NT2/D1 (cell line): ENCODE measurements at places on chromosomes 1 and 21.
A peak's percentile ranks its signal among the peaks of the same experiment; 100 is the strongest.

GRCh38 chr1:231264642-231265041 lies 23.6 kb downstream of the GNPAT start:
- DNase-seq = no peak

DNA sequence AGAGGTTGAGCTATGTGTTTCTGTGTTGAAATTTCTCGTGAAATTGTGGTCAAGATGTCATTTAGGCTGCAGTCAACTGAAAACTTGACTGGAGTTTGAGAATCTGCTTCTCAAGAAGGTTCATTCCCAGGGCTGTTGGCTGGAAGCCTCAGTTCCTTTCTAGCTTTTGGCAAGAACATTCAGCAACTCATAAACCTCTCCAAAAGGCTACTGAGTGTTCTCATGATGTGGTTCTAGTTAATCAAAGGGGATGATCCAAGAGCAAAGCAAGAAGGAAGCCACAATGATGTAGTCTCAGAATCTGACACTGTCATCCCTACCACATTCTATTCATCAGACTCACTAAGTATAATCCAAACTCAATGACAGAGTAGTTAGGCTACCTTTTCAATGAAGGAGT lies 66.6 kb downstream of the SPATA6 start:
- no peak for DNase-seq

DNA sequence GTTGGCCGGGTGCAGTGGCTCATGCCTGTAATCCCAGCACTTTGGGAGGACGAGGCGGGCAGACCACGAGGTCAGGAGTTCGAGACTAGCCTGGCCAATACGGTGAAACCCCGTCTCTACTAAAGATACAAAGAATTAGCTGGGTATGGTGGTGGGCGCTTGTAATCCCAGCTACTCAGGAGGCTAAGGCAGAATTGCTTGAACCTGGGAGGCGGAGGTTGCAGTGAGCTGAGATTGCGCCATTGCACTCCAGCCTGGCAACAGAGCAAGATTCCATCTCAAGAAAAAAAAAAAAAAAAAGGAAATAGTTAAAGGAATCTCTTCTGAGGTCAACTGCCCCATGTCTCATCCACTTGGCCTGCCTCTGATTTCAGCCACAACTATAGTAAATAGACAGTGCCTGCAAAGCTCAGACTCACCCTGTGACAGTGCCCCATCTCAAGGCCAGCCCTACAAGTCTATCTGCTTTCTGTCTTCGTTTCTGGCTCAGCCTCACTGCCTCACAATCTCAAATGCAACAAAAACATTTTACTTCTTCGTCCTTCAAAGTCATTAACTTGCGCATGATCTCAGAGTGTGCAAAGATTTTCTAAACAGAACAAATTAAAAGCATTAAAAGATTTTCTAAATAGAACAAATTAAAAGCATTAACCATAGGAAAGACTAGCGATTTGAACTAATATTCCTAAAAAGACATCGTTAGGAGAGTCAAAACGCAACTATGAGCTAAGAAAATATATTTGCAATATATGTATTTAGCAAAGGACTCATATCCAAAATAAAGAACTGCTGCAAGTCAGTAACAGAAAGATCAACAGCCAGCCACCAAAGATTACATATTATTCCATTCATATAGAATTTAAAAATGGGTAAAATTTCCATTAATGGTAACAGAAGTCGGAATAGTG lies 65.0 kb upstream of the PRDX6 start:
- DNase-seq = no peak

- DNase-seq = no peak
These were observed 3.5 kb downstream of the SH3BGRL3 start for GRCh38 chr1:26283279-26283853.

DNA sequence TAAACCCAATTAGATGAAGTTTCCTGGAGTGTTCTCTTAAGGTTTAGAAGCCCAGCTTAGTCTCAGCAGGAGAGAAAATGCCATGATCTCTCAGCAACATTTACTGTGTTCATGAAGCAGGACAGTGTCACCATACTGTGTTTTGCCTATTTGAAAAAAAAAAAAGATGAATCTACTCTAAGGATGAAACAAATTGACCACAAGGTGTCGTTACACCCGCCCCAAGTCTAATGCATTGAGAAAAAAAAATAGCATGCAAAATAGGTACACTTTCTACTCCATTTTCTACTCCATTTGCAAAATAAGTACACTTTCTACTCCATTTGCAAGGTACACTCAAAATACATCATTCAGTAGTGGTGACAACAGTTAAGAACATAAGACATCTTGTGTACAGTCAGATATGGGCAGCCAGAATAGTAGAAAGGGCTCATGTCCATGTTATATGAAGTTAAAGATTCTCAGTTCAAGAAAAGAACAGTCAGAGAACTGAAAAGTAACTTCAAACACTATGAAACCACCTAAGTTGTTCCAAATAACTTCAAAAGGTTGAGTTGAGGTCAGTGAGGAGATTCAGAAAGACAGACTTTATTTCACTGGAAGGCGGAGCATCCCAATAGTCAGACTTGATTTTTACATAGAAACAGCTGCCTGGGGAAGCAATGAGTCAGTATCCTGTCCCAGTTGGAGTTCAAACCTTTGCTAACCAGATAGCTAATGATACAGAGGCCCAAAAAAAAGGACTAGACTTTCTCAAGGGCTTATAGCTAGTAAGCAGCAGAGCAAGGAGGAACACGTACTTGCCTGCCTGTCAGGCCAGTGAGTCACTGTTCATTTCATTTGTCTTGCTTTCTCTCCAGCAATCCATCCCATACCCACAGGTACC lies 13.3 kb downstream of the PLPPR5 start:
- no peak for DNase-seq

DNA sequence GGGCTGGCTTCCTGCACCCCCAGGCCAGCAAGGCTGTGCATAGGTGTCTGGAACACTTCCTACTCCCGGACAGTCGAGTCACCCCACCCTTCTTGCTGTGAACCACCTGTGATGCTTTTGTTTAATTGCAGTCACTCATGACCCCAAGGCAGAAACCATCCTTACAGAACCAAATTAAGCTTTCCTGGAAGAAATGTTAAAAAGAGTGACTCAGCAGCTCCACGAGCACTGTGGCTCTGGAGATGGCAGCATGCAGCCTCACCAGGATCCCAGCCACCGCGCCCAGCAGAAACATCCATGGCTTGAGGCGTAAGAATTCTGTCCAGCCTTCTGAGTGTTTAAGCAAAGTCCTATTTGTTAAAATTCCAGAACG lies 28.8 kb downstream of the SNAP47 start:
- peak; percentile 43 for DNase-seq

GRCh38 chr21:37032877-37033471 lies 26.5 kb downstream of the RIPPLY3 start:
- DNase-seq = no peak

DNA sequence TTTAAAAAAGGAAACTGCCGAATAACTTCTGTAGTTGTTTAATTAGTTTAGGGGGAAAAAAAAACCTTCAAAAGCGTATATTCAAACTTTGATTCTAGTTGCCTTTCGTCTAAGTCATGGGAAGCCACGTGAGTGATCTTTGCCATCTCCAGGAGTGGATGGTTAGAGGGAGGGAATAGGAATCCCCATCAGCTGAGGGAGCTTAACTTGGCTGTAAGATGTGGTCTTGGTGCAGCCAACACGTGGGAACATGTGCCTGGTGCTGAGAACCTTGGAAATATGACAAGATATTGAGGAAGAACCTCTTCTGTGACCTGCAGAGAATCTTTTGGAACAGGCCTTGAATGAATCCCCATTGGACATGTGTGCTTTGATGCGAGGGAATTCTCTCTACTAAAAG lies 1.7 kb downstream of the BACE2 start:
- DNase-seq = no peak

GRCh38 chr1:157106813-157107189 lies 7.2 kb upstream of the ETV3L start:
- DNase-seq = no peak

GRCh38 chr1:61865646-61866220 lies 123.5 kb downstream of the PATJ start:
- DNase-seq = no peak

- no peak for DNase-seq
These were observed 10.8 kb upstream of the ETS2 start for GRCh38 chr21:38794978-38795377.

- no peak for DNase-seq
These were observed 34.9 kb downstream of the FOXO6 start for GRCh38 chr1:41396084-41396483.

DNA sequence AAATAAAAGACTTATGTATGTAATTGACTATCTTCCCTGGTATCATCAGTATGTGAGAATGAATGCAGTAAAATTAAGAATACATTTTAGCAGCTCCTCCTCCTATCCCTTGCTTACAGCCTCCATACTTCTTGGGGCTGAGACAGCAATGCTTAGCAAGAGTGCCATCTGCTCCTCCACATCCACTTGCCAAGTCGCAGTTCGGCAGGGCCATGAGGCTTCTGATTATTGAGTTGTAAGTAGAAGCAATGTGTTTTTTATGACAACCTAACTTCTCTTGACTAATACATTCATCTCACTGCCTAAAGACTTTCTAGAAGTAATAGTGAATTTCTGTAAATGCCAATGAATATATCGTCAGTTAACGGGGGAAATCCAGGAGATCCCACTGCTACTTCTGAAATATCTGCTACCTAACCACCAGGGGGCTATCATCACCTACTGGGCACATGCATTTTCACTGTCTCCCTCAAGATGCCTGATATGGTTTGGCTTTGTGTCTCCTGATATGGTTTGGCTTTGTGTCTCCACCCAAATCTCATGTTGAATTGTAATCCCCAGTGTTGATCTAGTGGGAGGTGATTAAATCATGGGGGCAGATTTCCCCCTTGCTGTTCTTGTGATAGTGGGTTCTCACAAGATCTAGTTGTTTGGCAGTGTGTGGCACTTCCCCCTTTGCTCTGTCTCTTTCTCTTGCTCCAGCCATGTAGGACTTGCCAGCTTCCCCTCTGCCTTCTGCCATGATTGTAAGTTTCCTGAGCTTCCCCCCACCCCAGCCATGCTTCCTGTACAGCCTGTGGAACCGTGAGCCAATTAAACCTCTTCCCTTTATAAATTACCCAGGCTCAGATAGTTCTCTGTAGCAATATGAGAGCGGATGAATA lies 59.6 kb downstream of the EXTL2 start:
- peak; percentile 5 for DNase-seq

GRCh38 chr1:3264456-3264855 lies 190.0 kb upstream of the ARHGEF16 start:
- DNase-seq = no peak

- DNase-seq = no peak
These were observed 186.4 kb downstream of the MRPL39 start for GRCh38 chr21:25420831-25421230.

GRCh38 chr1:8693107-8693506 lies 124.3 kb downstream of the RERE start:
- no peak for DNase-seq

GRCh38 chr1:154589780-154590179 lies 18.2 kb downstream of the ADAR start:
- DNase-seq = no peak

- peak; percentile 62 for DNase-seq
These were observed 96.4 kb upstream of the BACE2 start for GRCh38 chr21:41071258-41072171.

- DNase-seq = no peak
These were observed 61.5 kb downstream of the TOR3A start for GRCh38 chr1:179143322-179143721.

GRCh38 chr1:94590203-94591137 lies 48.9 kb upstream of the F3 start:
- DNase-seq = no peak

GRCh38 chr1:160360227-160360695 lies 6.6 kb upstream of the NHLH1 start:
- DNase-seq = no peak

DNA sequence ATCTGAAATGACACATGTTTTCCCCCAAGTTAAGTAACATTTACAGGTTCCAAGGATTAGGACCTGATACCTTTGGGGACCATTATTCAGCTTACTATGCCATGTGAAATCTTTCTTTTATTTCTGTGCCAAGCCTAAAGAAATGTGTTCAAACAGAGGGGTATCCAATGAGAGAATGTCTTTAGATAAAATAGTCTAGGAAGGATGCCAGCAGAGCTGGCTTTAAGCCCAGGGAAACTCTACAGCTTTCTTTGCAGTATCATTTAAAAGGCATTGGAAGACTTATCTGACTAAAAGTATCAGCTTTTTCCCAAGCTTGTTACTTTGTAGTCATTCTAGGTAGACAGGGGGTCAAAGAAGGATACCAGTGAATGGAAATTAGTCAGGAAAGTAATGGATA lies 860.4 kb downstream of the PLA2G4A start:
- DNase-seq = no peak

DNA sequence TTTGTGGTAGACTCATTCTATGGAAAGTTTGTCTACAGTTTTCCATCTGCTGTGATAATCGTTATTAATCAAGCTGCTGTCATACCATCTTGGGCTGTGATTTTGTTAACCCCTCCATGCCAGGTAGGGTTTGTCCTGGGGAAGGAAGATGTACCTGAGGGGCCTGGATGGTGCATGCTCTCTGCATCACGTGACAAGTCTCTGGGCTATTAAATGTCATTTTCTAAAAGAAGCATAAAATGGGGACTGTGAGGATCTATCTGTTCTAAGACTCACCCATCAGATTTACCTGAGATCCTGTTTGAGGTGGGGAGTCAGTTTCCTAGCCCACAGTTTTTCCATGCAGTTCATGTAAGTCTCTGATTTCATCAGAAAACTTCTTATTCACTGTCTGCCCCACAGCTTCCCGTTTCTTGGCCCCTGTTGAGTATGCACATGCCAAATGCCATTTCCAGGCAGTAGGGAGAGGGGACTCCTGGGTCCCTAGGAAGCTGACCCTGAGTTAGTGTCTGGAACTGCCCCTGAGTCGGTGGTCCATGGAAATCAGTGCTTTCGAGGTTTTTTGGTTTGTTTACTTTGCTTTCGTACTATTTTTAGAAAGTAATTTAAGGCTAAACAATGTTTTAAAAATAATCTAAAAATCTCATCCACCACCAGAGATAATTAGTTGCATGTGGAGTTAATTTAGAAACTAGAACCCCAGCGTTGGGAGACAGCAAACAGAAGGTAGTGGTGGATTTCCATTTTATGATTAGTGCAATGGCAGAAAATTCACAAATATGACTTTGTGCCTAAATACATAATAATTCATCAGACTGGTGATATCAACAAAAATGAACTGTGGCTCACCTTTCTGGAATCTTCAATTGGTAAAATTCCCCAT lies 46.7 kb downstream of the ZBTB18 start:
- DNase-seq = no peak

DNA sequence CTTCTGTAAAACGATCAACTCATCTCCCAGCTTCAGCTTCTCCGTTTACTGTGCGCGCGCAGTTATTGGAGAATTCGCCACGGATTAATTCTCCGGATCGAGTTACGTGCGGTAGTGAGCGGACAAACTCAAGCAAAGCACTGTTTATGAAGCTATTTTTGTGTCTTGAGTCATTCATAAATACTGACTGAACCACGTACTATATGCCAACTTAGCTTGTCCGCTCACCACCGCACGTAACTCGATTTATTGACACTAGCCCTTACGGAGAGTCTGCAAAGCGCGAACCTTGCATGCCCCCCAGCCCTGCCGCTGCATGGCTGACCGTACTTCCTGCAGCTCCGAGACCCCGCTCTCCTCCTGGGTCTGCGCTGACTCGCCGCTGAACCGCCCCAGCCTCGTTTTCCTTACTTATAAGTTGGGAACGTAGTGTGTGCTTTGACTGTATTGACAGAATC lies 773 bp downstream of the CHD1L start:
- peak; percentile 42 for DNase-seq
